T-helper 2 cell (primary cell): ENCODE measurements at places on chromosomes 3 and 15.
A peak's percentile ranks its signal among the peaks of the same experiment; 100 is the strongest.

GRCh38 chr3:50572158-50572557, 2.8 kb downstream of the HEMK1 start:
- DNase-seq, result peak; percentile 54

DNA sequence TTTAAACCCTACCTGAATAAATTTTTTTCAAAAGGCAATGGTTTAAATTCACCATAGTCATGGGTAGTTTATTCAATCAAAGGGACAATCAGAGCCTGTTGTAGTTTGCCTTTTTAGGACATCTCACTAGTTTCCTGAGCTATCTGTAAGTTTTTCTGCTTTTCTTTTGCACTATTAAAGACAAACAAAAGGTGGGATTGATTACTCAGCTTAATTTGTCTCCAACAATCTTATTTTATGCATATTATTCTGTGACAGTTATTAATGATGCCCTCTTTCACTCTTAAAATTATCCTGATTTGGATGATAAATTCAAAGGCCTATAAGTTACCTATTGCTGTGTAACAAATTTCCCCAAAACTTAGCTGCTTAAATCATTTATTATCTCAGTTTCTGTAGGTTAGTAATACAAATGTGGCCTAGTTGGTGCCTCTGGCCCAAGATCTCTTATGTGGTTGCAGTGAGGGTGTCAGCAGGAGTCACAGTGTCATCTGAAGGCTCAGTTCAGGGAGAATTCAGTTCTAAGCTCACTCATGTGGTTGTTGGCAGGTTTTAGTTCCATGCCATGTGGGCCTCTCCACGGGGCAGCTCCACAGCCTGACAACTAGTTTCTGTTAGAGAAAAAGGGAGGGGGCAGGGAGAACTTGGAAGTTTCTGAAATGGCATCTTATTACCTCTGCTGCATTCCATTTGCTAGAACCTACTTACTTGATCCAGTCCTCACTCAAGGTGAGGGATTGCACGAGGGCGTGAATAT, 16.0 kb downstream of the ARMC8 start:
- no peak for DNase-seq

DNA sequence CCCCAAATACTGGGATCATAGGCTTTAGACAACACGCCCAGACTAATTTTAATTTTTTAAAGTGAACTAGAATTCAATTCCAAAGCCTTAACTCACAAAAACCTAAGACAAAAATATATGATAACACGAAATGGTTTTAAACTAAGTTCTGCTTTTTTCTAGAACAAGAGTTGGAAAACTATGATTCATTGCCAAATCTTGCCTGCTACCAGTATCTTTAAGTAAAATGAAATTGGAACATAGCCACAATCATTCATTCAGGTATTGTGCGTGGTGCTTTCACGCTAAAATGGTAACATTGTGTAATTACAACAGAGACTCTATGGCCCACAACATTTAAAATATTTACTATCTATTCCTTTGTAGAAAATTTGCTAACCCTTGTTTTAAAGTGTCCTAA, 488.0 kb upstream of the ZNF385D start:
- no peak for DNase-seq

GRCh38 chr15:67064607-67065530, 533 bp upstream of the SMAD3 start:
- peak; percentile 50 for DNase-seq

GRCh38 chr3:171176244-171176933, 149.9 kb upstream of the SLC2A2 start:
- DNase-seq, result no peak

- DNase-seq, result no peak
Observed at GRCh38 chr3:126397610-126398422, 3.1 kb downstream of the CFAP100 start.

- DNase-seq, result no peak
Observed at GRCh38 chr3:24713516-24713915, 218.9 kb upstream of the THRB start.

- DNase-seq, result no peak
Observed at GRCh38 chr15:52523647-52524046, 5.0 kb downstream of the MYO5A start.

GRCh38 chr3:184345317-184346144, 8.1 kb downstream of the FAM131A start:
- no peak for DNase-seq

- DNase-seq, result no peak
Observed at GRCh38 chr15:24955531-24955921, 739 bp downstream of the SNRPN start.

- no peak for DNase-seq
Observed at GRCh38 chr3:128341659-128342395, 124.9 kb downstream of the DNAJB8 start.

DNA sequence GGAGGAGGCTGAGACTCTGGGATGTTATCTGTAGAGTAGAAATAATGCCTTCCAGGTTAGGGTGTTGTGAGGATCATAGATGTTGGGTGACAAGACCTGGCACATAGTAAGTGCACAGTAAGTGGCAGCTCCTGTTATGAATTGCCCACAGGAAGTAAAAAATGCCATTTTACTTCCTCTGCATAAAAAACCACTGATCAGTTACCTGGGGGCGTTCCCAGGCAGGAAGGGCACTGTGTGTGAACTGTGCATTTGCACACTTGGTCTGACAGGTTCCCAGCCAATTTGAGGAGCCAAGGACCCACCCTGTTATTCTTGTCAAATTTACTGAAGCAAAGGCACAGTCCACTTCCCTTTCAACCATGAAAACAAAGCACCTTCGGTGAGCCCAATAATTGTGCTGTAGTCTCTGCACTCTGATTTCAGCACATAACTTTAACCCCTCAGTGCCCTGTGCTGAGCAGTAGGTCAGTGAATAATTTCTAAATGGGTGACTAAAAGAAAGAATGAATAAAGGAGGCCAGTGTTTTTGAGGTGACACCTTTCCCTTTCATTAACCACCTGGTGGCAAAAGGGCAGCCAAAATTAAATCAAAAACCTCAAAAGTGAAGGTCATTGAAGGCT, 85.8 kb upstream of the ARHGEF3 start:
- DNase-seq, result no peak

- no peak for DNase-seq
Observed at GRCh38 chr15:60384053-60384452, 13.7 kb downstream of the ANXA2 start.

DNA sequence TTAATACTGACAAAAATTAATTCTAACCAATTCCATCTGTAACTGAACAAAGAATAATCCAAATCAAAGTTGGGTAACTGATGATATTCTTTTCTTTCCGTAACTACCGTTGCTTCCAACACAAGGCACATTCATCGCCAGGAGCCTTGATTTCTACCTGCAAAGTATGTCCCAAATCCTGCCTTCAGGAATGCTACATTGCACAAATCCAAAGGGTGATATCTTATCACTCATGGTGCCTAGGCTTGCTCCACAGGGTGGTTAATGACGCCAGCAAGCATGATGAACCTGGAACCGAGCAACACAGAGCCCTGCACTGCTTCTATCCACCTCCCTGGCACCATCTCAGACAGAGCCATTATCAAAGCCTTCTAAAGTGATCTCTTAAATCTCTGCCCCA, 772.7 kb downstream of the ROBO1 start:
- no peak for DNase-seq

- DNase-seq, result no peak
Observed at GRCh38 chr15:101651554-101652097, 555 bp downstream of the TM2D3 start.

DNA sequence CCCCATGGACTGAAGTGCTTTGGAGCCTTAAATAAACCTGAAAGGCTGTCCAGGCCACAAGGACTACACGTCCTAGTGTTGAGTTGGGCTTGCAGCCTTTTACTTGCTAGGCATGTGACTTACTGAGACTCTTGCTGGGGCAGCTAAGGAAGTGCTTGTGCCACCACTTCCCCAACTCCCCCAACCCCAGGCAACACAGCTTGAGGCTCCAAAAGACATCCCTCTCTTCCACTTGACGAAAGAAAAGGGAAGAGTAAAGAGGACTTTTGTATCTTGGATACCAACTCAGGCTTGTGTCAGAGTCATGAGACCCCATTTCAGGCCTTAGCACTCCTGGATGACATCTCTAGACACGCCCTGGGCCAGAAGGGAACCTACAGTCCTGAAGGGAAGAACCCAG, 109.8 kb downstream of the XRN1 start:
- DNase-seq, result no peak

- DNase-seq, result no peak
Observed at GRCh38 chr15:77871852-77872371, 205.6 kb downstream of the TBC1D2B start.

DNA sequence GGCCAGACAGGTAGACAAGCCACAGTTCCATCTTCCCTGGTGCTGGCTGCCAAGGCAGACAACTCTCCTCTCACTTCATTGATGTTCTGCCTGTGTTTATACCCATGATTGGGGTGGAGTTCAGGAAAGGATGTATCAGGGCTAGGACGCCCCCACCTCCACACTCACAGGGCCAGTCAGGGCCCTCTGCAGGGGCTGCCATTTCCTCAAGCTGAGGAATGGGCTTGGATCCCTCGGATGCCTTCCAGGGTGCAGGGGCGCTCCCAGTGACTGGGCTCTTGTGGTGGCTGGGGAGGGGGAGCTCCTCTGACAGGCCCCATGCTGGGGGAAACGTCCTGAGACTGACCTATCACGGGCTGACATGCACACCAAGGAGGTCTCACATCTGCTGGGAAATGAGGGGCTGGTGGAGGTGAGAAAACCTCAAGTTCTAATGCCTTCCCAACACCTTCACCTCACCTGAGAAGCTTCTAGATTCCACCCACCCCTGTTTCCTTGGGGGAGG, 31.4 kb downstream of the SEMA7A start:
- no peak for DNase-seq

GRCh38 chr15:38671675-38672254, 107.2 kb upstream of the RASGRP1 start:
- DNase-seq, result peak; percentile 18

- no peak for DNase-seq
Observed at GRCh38 chr3:49609815-49610214, 55.5 kb downstream of the BSN start.

GRCh38 chr3:189404024-189404423, 227.2 kb upstream of the TP63 start:
- no peak for DNase-seq

DNA sequence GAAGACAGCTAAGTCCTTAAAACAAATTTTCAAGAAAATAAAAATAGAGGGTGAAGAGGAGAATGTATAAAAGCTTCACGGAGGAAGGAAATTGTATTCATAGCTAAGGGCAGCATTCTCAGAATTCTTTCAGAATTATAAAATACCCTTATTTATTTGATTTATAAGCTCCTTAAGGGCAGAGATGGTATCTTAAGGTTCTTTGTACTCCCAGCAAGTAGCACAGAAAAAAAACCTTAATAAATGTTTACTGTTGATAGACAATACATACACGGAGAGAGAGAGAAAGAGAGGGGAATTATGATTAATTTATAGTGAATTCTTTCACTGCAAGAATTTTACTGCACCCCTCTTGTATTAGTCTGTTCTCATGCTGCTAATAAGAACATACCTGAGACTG, 375.6 kb upstream of the CCDC54 start:
- DNase-seq, result no peak

- no peak for DNase-seq
Observed at GRCh38 chr3:53234130-53234840, 21.5 kb downstream of the TKT start.

GRCh38 chr3:12994357-12994606, 78.9 kb downstream of the IQSEC1 start:
- no peak for DNase-seq

DNA sequence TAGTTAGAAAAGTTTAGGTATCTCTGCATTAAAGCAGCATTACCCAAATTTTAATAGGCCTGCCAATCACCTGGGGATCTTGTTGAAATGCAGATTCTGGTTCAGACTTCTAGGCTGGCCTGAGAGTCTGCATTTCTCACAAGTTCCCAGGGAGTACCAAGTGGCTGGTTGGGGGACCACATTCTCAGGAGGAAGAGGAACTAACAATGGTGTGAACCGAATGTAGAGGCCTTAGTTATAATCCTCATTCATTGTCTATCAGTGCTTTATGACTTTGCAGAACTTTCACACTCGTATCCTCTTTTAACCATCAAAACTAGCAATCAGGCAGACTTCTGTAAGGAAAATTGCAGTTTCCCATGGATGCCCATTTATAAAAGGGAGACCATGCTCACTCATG, 38.2 kb upstream of the UBE2E1 start:
- no peak for DNase-seq

- no peak for DNase-seq
Observed at GRCh38 chr15:96330064-96330449, 443 bp upstream of the NR2F2 start.

- DNase-seq, result no peak
Observed at GRCh38 chr3:16127249-16127648, 47.2 kb upstream of the GALNT15 start.

GRCh38 chr15:71449956-71450355, 334.7 kb downstream of the THSD4 start:
- DNase-seq, result no peak
